ENCODE measurements at places on chromosomes 7 and 10.
A peak's percentile ranks its signal among the peaks of the same experiment; 100 is the strongest.

GRCh38 chr10:21501091-21501490, 24.4 kb downstream of the SKIDA1 start:
- no peak for DNase-seq

GRCh38 chr10:132942101-132943057, at the start of gene CFAP46:
TSS of gene CFAP46 (minus strand) at chr10:132942570. CDS start at chr10:132942484, 86 bp downstream.
- no peak for DNase-seq

- DNase-seq: no peak
Observed at GRCh38 chr10:129029851-129030602, 437.0 kb upstream of the MGMT start.

- DNase-seq: no peak
Observed at GRCh38 chr10:121734589-121735045, 136.4 kb upstream of the FGFR2 start.

DNA sequence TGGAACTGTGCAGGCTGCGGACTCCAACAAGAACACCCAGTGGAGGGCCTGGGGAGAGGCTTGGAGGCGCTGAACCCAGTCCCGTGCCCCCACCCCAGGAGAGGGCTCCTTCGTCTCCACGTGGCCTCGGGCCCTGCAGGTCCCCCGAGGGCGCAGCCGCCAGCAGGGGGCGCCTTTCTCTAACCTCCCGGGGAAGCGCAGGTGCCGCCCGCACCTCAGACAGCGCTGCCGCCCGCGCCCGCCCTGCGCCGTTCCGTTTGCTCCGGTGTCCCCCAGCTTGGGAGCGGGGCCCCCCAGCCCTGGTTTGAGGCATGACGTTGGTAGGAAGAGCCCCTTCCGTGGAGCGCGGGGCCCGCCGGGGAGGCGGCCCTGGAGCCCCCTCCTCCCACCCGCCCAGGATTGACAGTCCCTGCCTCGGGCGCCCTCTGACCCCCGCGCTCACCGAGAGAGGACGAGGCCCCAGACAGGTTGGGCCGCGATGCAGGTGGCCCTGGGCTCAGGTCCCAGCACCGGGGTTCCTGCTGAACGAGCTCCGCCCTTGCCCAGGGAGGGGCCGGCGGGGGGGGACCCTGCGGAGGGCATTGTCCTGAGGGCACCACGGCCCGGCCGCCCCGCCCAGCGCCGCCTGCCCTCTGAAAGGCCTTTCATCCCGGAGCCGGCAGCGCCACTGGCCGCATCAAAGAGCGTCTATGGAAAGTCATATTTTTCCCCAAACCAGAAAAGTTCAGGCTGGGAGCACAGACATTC, 42.8 kb downstream of the FOXL3 start:
- no peak for DNase-seq

GRCh38 chr7:100951172-100951571, 1.8 kb downstream of the MUC3A start:
- no peak for DNase-seq

GRCh38 chr7:159108491-159108890, 36.2 kb downstream of the VIPR2 start:
- DNase-seq: no peak

DNA sequence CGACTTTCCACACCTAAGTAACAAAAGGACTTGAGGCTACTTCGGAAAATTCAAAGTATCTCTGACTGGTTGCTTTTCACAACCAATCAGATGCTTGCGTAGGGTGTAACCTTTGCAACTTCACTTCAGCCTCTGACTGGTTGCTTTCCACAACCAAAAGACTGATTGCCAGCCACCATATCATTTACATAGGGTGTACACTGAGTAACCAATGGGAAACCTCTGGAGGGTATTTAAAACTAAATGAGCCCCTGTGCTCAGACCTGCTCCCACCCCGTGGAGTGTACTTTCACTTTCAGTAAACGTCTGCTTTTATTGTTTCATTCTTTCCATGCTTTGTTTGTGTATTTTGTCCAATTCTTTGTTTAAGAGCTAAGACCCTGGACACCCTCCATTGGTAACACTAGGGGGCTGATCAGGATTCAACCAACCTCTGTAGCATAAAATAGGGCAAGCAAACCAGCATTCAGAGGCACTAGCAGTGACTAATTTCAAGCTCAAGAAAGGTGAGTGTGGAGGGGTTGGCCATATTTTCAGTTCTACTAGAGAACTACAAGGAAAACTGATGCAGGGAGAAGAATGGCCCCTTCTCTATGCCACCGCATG, 390.8 kb downstream of the POM121L12 start:
- DNase-seq: no peak

DNA sequence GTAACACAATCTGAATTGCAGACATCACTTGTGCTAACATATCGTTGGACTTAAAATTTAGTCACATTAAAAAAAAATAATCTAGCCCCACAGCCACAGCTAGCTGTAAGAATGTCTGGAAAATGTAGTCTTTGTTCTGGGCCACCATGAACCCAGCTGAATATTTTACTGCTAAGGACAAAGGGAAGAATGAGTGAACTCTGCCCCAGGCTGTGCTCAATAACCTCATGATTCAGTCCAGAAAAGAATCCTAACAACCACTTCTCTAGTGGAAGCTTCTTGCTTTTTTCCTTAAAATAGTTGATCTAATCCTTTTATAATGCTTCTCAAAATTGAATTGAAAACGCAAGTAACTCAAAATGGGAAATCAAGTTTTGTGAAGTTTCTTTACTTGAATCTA, 25.6 kb upstream of the SOSTDC1 start:
- no peak for DNase-seq

DNA sequence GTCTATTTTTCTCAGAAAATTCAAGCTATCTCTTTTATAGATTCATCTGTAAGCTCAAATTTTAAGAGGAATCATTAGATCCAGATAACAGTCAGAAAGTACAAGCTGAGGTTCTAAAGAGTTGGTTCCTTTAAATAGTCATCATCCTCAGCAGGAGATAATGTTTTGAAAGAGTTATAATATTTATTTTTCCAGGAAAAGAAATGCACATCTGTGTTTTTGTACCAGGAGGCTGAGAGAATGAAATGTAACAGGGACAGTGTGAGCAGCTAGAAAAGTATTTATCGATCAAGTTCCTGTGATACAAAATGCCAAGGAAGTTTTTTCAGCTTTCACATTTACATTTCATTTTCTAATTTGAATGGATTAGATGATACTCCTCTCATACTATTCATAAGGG, 120.2 kb upstream of the LRRTM3 start:
- no peak for DNase-seq

GRCh38 chr10:76974017-76974691, 663.5 kb downstream of the KCNMA1 start:
- DNase-seq: no peak

DNA sequence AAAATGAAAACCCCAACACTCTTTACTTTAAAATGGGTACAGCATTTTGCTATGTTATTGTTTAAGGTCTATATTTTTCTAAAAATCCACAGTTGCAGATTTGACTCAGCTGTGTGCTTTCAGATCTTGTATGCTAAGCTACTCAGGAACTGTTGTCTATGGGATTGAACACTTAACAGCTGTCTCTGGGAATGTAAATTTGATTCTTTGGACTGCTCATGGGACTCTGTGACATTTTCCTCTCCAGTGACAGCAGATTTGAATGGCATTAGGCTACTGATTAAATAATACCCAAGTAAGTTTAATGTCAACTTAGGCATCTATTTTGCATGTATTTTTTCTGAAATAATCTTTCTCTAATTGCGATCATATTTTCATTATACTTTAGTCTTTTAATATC, 1.7 kb upstream of the CD36 start:
- no peak for DNase-seq

- DNase-seq: no peak
Observed at GRCh38 chr10:6346631-6347030, 143.9 kb downstream of the PFKFB3 start.

DNA sequence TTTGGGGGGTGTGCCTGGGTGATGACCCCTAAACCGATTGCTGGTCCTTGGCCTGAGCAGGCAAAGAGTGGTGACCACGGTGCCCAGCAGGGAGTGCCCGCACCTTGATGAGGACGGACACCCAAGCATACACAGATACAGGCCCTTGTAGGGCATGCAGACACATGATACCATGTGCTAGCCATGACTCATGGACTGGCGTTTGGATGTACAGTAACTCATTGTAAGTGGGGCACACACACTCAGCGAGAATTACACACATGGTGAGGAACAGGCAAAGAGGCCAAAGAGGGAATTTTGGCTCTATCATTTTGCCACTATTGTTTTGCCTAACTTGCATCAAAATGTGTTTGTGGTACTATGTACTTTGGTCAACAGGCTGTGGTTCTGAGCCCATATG, 24.1 kb downstream of the KAZALD1 start:
- DNase-seq: no peak

- DNase-seq: peak; percentile 77
Observed at GRCh38 chr10:114498413-114499111, 94.3 kb upstream of the AFAP1L2 start.

DNA sequence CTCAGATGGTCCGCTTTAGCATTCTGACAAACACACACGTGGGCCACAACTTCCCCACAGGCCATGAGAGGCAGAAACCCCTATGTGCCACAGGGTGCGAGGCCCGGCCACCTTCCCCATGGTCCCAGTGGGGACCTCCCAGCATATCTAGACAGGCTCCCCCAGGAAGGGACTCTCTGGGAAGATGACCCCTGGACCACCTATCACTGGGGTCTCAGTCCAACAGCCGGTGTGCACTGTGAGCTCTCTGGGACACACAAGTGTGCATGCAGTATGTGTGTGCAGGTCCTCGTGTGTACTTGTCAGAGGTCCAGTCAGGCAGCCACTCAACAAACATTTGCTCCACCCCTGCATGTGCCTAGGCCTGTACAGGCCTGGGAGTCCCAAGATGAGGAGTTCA, 18.7 kb downstream of the GRID1 start:
- no peak for DNase-seq

DNA sequence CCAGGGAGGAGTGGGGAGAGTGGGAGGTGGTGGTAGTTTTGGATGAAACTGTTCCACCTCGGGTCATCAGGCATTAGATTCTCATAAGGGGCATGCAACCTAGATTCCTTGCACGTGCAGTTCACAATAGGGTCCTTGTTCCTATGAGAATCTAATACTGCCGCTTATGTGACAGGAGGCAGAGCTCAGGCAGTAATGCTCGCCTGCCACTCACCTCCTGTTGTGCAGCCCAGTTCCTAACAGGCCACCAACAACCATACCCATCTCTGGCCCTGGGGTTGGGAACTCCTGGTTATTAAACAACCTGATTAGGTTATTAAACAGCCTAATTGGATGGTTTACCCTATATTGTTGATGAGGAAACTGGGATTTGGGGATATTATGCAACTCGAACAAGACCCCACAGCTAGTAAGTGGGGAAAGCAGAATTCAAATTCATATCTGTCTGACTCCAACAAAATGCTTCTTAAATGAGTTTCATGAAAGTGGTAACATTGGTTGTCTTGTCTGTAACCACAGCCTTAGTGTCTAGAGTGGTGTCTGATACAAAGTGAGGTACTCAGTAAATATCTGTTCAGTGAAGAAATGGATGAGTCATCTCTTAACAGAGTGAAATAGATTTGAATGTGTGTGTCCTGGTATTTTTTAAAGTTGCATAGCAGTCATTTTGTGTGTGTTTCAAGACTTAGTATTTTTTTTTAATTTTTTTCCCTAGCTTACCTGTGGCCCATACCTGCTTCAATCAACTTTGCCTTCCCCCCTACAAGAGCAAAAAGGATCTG, 101.6 kb downstream of the HECTD2 start:
- no peak for DNase-seq

DNA sequence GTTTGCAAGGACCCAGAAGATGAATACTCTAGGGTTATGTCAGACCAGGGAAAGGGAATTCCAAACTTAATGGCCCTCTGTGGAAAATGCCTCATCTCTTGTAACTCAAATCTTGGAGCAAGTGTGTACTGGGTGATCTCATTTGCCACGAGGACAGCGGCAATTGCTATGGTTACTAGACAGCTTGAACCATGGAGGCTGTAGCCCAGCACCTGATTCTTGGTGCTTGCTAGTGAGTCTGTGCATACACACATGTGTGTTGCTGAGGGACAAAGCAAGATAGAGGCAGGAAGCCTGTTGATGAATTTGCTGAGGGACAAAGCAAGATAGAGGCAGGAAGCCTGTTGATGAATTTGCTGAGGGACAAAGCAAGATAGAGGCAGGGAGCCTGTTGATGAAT, 58.6 kb upstream of the FEZF1 start:
- DNase-seq: no peak

GRCh38 chr7:34087892-34088891, 182.9 kb downstream of the BMPER start:
- DNase-seq: no peak

- DNase-seq: peak; percentile 8
Observed at GRCh38 chr7:40133561-40134427, 628 bp downstream of the MPLKIP start.

DNA sequence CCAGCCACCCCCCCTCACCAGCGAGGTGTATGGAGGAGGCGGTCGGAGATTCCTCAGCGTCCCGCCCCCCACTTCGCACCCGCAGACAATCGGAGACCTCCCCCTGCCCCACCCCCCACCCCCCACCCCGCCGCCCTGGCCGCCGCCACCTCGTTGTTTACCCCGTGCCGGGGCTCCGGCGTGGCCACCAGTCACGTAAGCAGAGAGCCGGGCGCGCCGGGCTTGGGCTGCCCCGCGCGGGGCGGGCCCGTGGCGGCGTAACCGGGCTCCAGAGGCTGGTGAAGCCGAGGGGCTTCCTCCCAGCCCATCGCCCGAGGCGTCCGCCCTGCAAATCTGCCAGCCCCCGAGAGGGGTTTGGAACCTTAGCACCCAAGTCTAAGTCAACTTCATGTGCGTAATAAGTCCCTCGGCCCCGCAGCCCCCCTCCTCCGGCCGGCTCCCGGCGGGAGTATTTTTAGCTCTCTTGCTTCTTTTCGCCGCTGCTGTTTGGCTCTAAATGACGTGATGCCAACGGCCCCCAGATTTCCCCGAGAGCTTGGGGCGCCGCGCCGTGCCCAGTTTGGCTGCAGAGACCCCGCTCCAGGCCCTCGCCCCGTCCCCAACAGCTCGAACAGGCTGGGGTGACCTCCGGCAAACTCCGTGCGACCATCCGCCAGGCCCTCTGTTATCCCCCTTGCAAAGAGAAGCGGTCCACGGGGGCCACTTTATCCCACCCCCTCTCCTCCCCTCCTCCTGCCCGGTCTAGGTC, 2.7 kb downstream of the MXI1 start:
- no peak for DNase-seq

Measured in GM12864 (cell line).